ENCODE measurements at places on chromosomes 1 and 21. TPM values are rescaled to one million over a fixed set of nuclear protein-coding genes. Genes with fewer than 3 reads are reported as not detected.

DNA sequence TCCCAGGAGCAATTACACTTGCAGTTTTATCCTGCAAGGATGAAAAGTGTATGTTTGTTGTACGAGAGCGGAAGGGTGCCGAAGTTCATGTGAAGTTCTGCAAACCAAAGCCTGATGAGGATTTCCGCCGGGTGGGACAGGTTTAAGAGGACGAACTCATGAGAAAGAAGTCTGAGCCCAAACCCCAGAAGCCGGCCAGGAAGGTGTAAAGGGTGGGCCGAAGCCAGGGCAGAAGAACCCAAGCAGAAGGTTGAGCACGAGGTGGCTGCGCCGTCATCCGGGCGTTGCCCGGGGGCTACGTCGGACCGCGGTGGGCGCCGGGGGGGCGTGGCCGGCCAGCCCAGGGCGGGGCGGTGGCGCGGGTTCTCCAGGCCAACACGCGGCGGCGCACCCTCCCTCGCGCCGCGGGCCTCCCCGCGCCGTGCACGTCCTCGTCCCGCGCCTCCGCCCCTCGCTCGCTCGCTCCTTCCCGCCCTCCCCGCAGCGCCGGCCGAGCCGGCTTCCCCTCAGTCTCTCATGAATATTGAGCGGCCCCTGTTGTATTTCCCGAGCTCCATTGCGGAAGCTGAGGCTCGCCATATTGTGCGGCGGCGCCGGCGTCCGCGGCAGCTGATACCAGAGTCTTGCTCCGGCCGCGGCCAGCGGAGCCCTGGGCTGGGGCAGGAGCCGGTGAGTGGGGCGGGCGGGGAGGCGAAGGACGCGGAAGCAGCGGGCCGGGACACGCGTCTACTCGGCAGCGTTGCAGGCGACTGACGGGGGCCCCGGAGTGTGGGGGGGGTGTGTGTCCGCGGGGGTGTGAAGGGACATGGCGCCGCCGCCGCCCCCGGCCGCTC, at the start of gene RNF2:
RNF2 (plus strand) TSS at position 578 of the 833 bp plus-strand sequence. CDS start 41,996 bp downstream, outside the sequence.
- peak; percentile 87 for DNase-seq

DNA sequence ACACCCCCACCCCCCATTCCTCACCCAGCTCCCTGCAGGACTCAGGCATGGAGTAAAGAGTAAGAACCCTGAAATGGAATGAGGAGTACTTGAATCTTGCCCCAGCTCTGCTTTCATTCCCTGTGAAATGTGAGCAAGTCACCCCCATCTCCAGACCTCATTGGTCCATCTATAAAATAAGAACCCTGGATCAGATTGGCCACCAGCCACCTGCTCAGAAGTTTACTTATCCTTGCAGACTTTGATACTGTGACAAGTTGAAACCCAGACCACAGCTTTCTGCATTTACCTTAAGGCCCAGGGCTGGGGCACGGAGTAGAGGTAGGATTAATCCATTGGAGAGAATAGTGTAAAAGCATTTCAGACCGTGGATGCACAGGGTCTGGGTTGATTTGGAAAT, 2.2 kb downstream of the KISS1 start:
- peak; percentile 50 for DNase-seq

GRCh38 chr1:53120659-53121058, 21.8 kb downstream of the SLC1A7 start:
- no peak for DNase-seq

GRCh38 chr1:23588749-23589548, 29.6 kb upstream of the ID3 start:
- DNase-seq: no peak

DNA sequence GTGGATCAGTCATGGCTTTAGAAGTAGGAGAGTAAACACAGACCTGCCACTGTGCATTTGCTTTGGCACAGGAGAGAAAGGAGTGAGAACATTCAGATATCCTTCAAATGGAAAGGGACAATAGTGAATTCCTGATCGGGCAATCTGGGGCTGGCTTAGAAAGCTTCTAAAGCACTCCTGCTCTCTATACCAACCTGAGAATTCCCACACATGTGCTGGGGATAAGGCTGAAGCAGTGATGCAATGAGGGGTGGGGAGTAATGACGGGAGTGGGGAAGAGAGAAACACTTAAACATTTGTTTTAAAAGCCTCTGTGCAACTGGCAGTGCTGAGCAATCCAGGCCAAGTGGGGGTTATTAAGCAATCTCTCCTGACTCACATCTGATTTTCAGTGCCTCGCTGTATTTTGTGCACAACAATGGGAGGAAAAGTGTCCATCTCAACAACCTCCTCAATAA, 108.8 kb downstream of the KIAA0319L start:
- DNase-seq: no peak

GRCh38 chr1:91024481-91025119, 2.8 kb upstream of the ZNF644 start:
- DNase-seq: peak; percentile 19

GRCh38 chr1:85166351-85166750, 34.5 kb downstream of the SYDE2 start:
- peak; percentile 82 for DNase-seq

DNA sequence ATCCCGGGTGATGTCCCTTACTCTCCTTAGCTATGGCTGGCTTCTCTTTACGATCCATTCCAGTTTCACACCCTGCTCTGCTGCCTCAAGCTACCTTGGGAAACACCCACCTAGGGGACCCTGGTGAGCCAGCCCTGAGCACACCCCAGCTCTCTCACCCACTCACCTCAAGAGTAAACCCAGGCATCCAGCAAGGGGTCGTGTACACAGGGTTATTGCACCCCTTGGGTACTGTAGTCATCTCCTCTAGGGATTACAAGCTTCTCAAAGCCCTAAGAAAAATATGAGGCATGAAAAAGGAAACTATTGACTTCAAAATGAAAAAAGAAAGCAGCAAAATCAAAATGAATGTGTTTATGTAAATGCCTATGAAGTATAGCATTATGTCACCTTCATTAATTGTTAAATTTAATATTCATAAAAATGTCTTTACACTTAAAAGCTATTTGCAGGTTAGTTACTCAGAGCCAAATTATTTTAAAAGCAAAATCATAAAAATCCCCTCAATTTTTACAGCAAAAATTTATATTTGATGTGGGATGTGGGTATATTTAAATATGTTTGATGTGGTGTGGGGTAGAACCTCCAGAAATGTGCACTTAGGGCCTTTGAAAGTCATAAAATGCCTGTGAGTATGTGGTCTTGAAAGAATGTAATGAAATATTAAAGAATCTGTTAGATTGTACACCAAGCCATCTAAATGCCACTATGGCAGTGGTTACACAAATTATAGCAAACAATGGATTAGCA, 190.3 kb downstream of the C1orf94 start:
- no peak for DNase-seq

DNA sequence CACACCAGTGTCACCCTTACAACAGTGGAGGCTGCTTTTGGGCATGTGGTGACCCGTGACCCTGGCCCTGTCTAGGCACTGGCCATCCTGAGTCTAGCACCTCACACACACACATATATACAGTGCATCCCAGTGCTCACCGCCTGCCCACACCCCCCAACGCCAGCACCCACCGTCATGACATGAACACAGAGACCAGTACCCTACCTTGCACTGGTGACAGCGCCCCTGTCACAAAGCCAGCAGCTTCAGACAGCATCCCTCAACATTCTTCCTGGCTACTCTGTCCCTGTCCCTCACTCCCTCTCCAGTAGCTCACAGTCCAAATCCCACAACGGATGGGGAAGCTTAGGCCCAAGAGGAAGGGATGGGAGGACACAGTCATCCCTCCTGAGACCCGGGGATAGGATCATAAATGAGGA, 27.1 kb downstream of the AHDC1 start:
- DNase-seq: no peak

- no peak for DNase-seq
Measured at GRCh38 chr1:232873931-232874330, 68.7 kb downstream of the MAP10 start.

- no peak for DNase-seq
Measured at GRCh38 chr21:43686811-43687565, 27.6 kb downstream of the RRP1B start.

GRCh38 chr1:245771511-245772281, 616.9 kb downstream of the KIF26B start:
- no peak for DNase-seq

GRCh38 chr21:20404915-20405314, 593.3 kb upstream of the NCAM2 start:
- no peak for DNase-seq

- no peak for DNase-seq
Measured at GRCh38 chr1:57713501-57713900, 289.6 kb upstream of the DAB1 start.

Gene LCE1D
- total RNA-seq: not detected

Gene ADAMTS4
- total RNA-seq: 18.8 TPM

Gene MAP3K21
- 11.4 TPM for total RNA-seq

Gene LRRC3
- total RNA-seq: 3.6 TPM

Gene KRTAP13-1
- not detected for total RNA-seq

Gene STMN1
- 118 TPM for total RNA-seq

Gene TARDBP
- 205 TPM for total RNA-seq

Gene IL20
- not detected for total RNA-seq

Gene TLR5
- total RNA-seq: 21.2 TPM

Gene ZSWIM5
- total RNA-seq: 3.8 TPM
